ENCODE measurements at places on chromosomes 13 and 19.

DNA sequence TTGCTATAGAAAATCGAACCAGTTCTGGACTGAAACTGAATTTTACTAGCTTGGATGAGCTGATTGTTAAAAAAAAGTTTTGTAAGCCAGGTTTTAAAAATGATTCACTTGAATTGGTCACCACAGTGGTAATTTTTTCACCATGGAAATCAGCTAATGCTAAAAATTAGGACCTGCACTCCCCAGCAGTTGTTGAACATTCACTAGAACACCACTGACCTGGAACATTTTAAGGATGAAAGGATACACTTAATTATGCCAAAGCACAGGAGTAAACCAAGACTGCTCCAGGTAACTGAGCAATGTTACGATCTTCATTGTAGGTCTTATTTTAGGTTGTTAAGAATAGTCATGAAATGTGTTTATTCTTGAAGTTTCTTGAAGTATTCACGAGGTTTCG, 1342.6 kb upstream of the SPRY2 start:
- no peak for DNase-seq

GRCh38 chr13:94050686-94051085, 428.8 kb downstream of the DCT start:
- no peak for DNase-seq

DNA sequence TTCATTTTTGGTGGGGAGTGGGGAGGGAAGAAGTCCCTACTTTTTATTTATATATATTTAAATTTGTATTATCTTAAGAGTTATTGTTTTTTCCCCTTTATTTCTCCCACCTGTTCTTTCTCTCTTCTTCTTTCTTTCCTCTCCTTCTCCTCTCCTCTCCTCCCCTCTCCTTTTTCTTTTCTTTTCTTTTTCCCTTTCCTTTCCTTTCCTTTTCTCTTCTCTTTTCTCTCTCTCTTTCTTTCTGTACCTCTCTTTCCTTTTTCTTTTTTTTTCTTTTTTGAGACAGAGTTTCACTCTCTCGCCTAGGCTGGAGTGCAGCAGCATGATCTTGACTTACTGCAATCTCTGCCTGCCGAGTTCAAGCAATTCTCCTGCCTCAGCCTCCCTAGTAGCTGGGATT, 1.9 kb downstream of the BCKDHA start:
- DNase-seq = no peak

DNA sequence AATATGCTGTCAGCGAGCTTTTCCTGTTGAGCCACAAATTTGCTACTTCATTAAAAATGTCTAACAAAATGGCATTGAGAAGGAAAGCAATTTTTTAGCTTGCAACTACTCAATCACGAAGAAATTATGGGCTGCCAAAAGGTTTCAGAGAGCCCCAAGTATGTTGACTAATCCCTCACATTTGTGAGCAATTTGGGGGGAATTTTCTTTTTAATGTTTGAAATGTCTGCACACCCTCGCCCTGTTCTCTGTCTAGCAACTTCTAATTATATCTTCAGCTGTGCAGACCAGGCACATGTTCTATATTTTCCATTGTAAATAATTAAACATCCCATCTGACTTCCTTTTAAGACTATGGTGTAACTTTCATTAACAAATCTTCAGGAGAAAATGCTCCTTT, 192.9 kb downstream of the DCT start:
- no peak for DNase-seq

DNA sequence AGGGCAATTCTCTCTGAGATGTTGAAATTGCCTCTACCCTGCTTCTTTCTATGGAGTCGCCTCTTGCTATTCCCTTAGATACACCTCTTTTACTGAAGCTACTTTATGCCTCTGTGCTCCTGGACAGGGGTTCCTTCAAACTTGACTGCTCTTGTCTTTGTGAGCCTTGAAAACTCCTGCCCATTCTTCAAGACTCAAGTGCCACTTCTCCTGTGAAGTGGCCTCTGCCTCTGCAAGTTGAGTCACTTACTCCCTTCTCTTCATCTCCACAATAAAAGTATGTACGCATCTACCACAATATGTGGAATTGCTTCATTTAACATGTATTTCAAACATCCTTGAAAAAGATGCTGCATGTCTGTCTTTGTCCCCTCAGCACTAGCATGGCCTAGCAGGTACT, 66.0 kb upstream of the TPP2 start:
- no peak for DNase-seq

- no peak for DNase-seq
Measured at GRCh38 chr13:27252467-27252866, 1.1 kb downstream of the RPL21 start.

DNA sequence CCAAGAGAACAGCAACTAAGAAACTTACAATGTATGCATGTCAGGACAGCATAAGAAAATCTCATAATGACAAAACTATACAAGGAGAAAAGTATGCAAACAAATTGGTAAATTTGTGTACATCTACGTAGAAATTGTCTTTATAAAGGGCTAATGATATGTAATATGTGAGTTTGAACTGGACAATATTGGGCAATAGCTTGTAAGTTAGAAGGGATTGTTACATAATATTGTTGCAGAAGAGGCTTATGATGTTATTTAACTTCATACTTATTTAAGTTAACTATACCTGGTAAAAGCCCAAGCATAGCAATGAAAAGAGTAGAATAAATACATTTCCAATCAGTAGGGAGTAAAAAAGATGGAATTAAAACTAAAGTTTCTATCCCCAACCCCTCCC, 134.0 kb downstream of the MAB21L1 start:
- DNase-seq = no peak

GRCh38 chr19:54696117-54696548, 28.1 kb upstream of the KIR3DL3 start:
- DNase-seq = no peak

DNA sequence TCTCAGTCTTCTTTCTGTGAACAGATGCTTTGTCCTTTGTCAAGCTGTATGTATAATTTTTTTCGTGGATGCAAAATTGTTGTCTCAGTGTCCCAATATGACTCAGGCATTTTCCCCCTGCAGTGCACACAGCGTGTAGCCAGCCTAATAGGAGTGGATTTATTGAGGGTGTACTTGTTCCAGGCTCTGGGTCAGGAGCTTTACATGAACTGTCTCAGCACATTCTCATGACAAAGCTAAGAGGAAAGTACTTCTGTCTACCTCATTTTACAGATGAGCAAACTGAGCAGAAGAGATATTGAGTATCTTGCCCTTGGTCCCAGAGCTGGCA, 50.8 kb downstream of the STK24 start:
- DNase-seq = no peak

GRCh38 chr13:108225440-108225839, 7.2 kb downstream of the ABHD13 start:
- DNase-seq = no peak

DNA sequence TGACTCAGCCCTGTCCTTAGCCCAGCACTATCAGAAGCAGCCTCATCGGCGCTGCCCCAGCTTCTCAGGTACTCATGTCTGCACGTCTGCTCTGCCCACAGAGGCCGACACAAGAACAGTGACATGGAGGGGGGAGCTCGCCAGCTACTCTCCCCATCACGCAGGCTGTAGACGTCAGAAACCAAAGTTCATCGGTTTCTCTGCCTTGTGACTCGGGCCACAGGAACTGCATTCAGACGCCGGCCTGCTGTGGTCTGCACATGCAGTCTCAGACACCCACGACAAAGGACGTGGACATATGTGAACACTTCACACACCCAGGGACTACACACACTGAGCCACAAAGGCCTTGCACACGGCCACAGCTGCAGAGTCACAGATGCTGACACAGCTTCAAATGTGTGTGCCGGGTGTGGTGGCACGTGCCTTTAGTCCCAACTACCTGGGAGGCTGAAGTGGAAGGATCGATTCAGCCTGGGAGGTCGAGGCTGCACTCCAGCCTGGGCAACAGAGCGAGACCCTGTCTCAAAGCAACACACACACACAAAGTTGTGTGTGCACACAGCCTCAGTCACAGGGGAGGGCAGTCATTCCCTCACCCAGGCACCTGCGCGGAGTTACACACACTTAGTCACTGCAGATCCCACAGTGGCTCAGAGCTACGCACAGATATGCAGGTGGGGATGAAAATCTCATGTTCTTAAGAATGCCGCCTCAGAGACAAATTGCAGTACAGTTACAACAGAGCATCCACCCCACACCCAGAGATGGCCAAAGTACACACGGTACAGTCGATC, 4.9 kb upstream of the ZFP36 start:
- no peak for DNase-seq

GRCh38 chr19:6712231-6712630, 8.2 kb downstream of the C3 start:
- no peak for DNase-seq

- DNase-seq = no peak
Measured at GRCh38 chr19:40302224-40303011, 17.3 kb upstream of the AKT2 start.

DNA sequence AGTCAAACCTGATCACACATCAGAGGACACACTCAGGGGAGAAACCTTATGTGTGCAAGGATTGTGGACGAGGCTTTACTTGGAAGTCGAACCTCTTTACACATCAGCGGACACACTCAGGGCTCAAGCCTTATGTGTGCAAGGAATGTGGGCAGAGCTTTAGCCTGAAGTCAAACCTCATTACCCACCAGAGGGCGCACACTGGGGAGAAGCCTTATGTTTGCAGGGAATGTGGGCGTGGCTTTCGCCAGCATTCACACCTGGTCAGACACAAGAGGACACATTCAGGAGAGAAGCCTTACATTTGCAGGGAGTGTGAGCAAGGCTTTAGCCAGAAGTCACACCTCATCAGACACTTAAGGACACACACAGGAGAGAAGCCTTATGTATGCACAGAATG, 8.2 kb upstream of the ZNF527 start:
- DNase-seq = no peak

DNA sequence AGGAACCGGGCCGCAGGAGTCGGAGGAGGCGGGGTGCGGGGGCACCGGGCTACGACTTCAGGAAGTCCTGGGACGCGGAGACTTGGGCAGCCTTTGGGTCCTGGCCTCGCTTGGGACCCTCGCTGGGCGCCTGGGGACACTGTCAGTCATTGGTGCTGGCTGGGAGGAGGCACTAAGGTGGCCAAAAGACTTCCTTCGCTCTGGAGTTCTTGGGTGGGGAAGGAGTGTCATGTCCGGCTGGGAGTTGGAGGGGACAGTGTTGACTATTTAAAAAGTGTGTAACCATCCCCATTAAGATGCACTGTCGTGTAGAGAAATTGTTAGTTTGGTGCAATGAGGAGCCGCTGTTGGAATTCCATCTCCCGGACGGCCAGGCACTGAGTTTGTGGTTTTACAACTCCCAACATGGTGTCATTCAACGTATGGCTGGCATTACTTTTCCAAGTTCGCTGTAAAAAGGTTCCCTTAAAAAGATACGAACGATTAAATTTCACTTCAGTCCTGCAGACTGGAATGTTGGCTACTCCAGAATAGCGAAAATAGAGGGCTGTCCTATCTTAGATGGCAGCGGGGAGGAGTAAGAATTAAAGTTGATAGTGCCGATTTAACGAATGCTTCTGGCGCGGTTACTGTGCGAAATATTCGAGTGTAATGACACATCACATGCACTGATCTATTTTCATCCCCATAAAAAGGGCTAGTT, 776 bp downstream of the DNAJC3 start:
- no peak for DNase-seq

DNA sequence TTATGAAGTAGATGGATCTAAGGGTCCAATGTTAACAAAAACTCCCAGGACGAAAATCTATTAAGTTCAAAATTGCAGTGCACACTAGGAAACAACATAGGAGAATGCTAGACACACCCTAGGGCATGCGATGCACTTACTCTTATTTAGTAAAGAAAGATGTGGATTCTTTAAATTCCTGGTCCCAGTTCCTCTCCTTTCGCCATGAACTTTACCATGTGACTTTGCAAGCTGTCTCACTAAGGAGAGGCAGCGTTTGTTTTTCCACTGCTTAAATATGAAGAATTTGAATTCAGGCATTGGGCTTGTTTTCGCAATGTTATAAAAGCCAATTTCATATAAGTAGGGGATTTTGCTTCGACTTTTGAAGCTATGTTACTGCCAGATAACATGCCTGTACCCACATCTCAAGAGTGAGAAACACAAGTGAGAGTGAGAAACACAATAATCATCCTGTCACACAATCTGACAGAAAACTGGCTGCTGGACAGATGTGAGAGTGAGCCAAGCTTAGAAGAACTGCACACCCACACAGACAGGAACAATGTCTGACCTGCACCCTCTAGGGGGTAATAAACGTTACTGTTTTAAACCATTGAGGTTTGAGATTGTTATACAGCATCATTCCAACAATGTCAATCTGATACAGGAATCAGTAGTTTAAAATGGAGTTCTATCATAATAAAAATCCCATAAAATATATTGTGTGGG, 1308.4 kb downstream of the SLITRK5 start:
- no peak for DNase-seq

GRCh38 chr19:15779756-15780476, 7.5 kb upstream of the OR10H5 start:
- no peak for DNase-seq

DNA sequence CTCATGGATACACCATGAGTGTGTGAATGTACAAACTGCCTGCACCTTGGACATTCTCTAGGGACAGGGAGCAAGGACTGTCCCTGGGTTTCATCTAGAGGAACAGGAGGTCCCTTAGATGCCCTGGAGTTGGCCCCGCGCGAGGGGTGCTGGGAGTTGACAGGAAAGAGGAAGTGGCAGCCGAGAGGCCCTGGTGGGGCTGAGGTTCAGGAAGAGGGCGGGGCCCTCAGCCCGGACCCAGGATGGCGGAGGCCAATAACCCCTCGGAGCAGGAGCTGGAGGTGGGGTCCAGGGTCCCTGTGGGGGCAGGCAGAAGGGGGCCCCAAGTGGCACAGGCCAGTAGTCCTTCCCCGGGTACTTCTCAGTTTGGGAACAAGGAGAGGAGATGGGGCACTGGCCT, 6.9 kb downstream of the PKN1 start:
- DNase-seq = no peak

DNA sequence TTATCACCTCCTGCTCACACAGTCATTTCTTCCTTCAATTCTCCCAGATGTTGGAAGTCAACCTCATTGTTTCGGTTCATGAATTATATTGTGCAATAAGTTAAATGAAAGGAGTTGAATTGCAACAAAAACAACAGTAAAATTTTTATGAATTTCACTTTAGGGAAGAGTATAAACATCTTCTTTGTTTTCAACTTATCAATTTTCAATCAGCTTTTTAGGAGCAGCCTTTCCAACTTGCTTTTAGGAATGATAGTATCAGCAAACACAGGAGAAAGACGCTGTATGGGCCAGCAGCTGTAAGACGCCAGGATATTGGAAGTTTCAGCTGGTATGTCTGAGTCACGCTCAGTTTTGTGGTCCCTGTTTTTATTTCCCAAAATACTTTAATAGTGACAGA, 132.5 kb upstream of the ARGLU1 start:
- DNase-seq = no peak

- DNase-seq = no peak
Measured at GRCh38 chr19:9848060-9848459, 12.9 kb downstream of the PIN1 start.

- no peak for DNase-seq
Measured at GRCh38 chr19:35204799-35205732, 23.5 kb downstream of the FAM187B start.
